ENCODE measurements at places on chromosomes 11 and 22.

GRCh38 chr11:27216270-27217149, 146.5 kb downstream of the CCDC34 start:
- DNase-seq: no peak

- DNase-seq: peak; percentile 85
Measured at GRCh38 chr11:94128746-94129511, at the start of gene PANX1. Gene PANX1 (plus strand): TSS chr11:94128841. CDS start chr11:94129313, 472 bp downstream.

- no peak for DNase-seq
Measured at GRCh38 chr22:45376703-45377102, 36.7 kb downstream of the SMC1B start.

- no peak for DNase-seq
Measured at GRCh38 chr22:49090061-49090852, 737.4 kb downstream of the BRD1 start.

DNA sequence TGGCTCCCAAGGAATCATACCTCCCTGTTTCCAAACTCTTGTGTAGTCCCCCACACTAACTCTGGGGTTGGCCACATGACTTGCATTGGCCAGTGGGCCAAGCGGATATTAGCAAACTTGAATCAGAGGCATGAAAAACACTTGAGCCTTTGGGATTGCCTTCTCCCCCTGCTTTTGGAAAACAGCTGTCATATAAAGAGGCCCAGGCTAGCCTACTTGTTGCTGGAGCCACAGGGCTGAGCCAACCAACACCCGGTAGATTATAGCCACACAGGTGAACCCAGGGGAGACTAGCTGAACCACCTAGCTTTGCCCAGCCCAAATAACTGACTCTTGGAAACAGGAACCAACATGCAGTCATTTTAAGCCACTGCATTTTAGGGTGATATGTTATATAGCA, 354.8 kb downstream of the TENM4 start:
- no peak for DNase-seq

GRCh38 chr11:6228520-6228919, 5.9 kb downstream of the FHIP1B start:
- no peak for DNase-seq
